ENCODE measurements at places on chromosomes 16 and 17.

GRCh38 chr17:61366076-61366714 lies 33.4 kb upstream of the TBX2 start:
- DNase-seq, result no peak

DNA sequence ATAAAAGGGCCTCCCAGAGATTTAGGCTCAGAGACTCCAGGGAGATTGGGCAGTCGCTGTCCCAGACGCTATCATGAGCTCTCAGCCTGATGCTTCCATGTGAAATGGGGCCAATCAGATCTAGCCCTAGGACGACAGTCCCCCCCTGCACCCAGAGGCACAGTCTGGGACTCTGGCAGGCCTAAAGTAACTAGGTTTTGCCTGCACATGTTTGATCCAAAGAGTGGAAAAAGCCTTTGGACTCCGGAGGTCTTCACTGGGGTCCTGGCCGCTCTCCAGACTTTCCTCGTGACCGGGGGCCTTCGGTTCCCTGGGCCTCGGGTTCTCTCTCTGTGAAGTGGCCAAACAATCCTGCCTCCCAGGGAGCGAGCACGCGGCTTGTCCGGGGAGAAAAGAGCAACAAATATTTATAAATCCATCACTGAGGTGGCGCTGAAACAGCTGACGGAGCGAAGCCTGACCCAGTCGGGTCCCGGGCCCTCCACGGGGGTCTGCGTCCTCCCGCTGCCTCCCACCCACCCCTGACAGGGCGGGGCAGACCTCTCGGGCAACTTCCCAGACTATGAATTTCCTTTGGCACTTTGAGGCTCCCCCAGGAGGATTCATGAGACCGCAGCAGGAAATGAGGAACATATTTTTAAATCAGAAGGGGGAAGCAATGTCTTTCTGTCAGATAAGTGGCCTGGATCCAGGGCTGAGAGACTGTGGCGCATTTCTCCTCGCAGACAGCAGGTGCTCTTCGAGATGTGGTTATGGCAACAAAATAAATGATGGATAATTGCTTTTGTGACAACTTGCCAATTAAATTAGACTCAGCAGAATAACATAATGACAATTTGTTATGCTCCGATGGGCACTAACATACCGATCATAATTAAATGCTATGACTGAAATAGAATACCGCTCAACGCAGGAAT lies 38.9 kb downstream of the MRPS23 start:
- no peak for DNase-seq

DNA sequence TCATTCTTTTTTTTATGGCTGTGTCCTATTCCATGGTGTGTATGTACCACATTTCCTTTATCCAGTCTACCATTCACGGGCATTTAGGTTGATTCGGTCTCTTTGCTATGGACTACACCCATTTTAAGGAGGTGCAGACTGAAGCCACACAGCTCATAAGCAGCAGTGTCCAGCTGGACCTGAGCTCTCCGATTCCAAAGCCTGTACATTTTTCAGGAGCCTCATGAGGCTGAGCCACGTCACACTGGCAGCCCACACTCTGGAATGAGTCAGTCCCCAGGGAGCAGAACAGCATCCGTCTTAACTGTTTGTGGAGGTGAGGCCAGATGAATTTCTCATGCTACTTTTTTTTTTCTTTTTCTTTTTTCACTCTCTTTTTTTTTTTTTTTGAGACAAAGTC lies 116.1 kb downstream of the C16orf95 start:
- no peak for DNase-seq

DNA sequence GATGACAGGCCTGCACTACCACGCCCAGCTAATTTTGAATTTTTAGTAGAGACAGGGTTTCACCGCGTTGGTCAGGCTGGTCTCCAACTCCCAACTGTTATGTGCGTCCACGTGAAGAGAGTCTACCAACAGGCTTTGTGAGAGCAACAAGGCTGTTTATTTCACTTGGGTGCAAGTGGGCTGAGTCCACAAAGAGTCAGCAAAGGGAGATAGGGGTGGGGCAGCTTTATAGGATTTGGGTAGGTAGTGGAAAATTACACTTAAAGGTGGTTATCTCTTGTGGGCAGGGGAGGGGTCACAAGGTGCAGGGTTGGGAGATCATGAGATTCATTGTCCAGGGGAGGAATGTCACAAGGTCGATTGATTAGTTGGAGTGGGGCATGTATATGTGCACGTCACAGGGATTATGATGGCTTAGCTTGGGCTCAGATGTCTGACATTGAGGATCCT lies 111.6 kb downstream of the GOSR1 start:
- DNase-seq, result no peak

- no peak for DNase-seq
These were observed 2.8 kb upstream of the ZKSCAN2 start for GRCh38 chr16:25260416-25260815.

DNA sequence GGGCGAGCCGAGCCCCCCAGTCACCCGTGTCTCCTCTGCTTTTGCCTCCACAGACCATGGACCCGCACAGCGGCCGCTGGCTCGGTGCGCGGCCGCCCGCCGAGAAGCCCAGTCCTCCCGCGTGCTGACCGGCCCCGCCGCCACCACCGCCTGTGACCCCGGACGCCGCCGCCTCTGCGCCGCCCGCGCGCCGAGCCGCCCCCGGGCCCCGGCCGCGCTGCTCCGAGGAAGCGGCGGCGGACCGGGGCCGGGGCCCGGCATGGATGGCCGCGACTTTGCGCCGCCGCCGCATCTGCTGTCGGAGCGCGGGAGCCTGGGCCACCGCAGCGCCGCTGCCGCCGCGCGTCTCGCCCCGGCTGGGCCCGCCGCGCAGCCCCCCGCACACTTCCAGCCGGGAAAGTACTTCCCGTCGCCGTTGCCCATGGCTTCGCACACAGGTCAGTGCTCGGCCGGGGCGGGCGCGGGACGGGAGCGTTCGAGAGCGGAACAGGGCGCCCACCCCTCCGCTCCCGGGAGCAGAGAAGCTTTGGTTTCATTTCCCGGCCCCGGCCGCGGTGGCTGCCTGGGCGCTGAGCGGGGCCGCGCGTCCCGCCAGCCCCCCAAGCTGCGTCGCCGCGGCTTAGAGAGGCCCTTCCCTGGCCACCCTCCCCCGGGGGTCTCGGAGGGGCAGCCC lies 4.4 kb downstream of the BAHCC1 start:
- no peak for DNase-seq

DNA sequence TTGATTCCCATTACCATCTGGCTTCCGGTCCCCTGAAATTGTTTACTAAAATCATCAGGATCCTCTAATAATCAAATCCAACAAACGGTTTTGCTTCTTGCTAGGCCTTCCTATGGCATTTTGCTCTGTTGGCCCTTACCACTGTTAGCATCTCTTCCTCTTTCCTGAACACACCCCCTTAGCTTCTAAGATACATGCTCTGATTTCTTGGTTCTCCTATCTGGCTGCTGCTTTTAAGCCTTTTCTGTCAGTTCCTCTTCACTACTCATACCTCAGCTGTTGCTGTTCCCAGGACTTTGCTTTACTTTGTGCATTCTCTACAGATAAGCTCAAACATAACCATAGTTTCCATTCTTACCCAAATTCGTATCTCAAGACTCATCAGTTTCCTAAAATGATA lies 11.4 kb downstream of the CAPNS2 start:
- DNase-seq, result no peak

GRCh38 chr16:70573451-70574121 lies 50.0 kb downstream of the SF3B3 start:
- DNase-seq, result no peak

- no peak for DNase-seq
These were observed 878 bp upstream of the TRIM25 start for GRCh38 chr17:56914581-56915273.

DNA sequence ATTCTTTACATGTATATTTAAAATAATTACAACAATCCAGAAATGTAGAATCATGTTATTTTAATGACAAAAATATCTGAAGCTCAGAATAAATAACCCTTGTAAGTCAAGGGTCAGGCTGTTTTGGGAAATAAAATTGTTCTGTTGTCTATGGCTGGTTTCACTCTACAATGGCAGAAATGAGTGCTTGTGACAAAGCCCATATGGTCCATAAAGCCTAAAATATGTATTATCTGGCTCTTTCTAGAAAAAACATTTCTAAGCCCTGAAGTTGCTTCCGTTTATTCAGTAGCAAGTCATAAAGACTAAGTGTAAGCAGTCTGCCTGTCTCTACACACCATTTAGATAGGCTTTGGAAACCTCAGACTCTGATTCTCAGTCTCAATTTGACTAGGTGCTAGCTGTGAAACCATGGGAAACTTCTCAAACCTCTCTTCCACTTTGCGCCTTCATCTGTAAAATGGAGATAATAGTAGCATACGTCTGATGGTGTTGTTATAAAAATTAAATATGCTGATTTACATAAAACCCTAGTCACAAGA lies 365.7 kb upstream of the CA10 start:
- no peak for DNase-seq

DNA sequence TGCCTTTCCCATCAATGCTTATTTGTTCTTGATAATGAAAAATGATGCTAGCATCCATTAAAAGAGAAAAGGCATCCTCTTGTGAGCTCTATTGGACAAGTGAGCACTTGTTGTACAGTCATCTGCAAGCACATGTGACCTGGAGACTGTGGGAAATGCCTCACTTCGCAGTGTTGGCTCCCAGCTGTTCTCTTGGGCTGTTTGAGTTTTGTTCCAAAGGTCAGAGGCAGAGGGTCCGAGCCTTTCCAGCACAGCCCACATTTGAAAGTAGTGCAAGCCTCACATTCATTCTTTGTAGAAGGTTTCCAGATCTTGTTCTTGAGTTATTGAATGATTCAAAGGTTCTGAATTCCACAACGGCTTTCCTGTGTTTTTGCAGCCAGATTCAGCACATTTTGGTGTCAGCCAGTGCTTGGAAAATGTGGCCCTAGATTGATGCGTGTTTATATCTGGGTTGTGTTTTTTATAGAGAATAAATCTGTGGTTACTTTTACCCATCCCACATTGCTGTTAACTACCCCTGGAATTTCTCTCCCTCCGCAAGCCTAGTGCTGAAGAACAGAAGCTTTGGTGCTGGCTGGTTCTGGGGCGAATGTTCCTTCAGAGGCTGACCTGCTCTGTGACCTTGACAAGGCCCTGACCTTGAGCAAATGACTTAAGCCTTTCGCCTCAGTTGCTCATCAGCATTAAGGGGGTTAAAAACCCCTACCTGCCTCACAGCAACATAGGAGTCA lies 49.8 kb downstream of the CDH1 start:
- no peak for DNase-seq

- no peak for DNase-seq
These were observed 24.0 kb upstream of the CIBAR2 start for GRCh38 chr16:85136213-85136701.

GRCh38 chr17:16905593-16906191 lies 66.2 kb downstream of the TNFRSF13B start:
- no peak for DNase-seq

GRCh38 chr16:50340578-50340977 lies 28.2 kb downstream of the BRD7 start:
- DNase-seq, result no peak

DNA sequence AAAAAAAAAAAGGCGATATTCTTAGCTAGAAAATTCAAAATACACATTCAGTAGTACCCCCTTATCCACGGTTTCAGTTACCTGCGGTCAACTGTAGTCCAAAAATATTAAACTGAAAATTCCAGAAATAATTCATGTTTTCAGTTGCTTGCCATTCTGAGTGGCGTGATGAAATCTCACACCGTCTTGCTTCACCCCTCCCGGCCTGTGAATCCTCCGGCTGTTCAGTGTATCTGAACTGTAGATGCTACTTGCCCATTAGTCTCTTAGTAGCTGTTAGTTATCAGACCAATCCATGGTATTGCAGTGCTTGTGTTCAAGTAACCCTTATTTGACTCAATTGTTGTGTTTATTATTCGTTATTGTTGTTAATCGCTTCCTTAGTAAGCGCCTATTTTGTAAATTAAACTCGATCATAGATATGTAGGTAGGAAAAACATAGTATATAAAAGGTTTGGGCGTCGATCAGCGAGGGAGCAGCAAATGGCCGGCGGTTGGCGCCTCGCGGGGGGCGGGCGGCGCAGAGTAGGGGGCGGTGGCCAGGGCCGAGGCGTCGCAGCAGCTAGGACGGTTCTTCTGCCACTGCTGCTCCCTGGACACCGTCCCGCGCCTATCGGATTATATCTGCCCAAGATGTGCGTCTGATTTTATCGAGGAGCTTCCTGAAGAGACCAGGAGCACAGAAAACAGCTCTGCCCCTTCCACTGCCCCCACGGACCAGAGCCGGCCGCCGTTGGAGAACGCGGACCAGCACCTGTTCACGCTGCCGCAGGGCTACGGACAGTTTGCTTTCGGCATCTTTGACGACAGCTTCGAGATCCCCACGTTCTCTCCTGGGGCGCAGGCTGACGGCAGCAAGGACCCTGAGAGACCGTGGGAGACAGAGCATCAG lies 39.8 kb upstream of the AKAP1 start:
- no peak for DNase-seq

GRCh38 chr17:72580321-72581127 lies 459.7 kb downstream of the SOX9 start:
- DNase-seq, result no peak

- no peak for DNase-seq
These were observed 83.8 kb upstream of the ERCC4 start for GRCh38 chr16:13835935-13836730.

- peak; percentile 51 for DNase-seq
These were observed 14.6 kb downstream of the ATP5PD start for GRCh38 chr17:75031972-75032719.

- DNase-seq, result no peak
These were observed 360.9 kb upstream of the TNRC6C start for GRCh38 chr17:77597418-77598240.

DNA sequence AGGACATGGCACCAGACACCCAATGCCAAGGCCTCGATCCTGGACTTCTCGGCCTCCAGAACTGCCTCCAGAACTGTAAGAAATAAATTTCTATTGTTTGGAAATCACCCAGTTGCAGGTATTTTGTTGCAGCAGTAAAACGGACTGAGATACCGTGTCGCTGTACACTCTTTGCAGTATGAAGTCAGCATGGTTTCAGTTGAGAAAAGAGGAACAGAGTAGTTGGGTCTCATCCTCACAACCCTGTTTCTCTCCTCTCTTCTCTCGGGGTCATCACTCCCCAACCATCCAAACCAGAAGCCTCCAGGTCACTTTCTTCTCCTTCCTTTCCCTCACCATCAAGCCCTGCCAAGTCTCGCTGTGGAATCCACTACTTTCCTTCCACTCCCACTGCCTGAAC lies 77.8 kb downstream of the ADCY9 start:
- DNase-seq, result no peak

DNA sequence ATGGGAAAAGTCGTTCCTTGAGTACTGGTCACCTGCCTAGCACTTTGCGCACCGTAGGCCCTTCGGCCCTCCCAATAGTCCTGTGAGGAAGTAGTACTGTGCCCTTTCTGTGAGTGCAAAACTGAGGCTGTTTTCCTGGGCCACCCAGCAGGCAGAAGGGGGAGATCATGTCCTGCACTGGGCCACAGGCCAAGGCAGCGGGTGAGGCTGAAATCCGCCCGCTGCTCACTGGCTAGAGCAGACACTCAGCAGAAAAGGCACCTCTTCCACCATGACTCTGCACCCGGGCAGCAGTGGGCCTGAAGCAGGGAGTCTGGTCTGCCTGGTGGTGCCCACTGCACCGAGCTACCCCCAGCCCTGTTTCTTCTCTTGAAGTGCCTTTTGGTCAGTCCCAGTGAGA lies 20.2 kb downstream of the METTL22 start:
- DNase-seq, result no peak

- DNase-seq, result no peak
These were observed 4.8 kb downstream of the NARF start for GRCh38 chr17:82463391-82463790.
